ENCODE measurements at places on chromosomes 7 and 10.

DNA sequence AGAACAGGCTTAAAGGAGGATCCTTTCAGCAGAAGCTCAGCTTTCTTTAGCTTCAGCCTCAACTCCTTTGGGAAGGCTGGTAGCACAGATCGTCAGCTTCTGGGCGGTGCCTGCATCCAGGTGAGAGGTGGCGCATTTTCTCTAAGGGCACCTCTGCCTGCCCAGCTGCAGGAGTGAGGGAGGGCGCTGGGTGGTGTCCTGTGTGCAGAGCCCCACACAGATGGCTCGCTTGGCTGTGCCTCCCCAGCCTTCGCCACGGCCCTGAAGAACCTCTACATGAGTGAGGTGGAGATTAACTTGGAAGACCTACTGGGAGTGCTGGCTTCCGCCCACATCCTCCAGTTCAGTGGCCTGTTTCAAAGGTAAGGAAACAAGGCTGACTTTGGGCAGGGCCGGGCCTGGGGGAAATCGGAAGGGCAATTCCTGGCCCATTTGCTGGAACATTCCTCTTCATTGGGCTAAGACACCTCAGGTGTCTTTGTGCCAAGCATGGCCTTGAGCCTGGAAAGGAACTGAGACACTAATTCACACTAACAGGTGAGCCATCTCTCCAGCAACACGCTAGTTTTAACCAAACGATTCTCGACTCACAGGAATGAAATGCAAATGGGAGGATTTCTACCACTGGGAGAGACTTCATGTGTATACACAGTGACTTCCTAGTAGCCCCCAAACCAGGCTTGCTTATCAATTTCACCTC lies 19.9 kb downstream of the BTBD16 start:
- no peak for DNase-seq

- DNase-seq, result no peak
Measured at GRCh38 chr7:50940621-50941020, 157.9 kb upstream of the GRB10 start.

DNA sequence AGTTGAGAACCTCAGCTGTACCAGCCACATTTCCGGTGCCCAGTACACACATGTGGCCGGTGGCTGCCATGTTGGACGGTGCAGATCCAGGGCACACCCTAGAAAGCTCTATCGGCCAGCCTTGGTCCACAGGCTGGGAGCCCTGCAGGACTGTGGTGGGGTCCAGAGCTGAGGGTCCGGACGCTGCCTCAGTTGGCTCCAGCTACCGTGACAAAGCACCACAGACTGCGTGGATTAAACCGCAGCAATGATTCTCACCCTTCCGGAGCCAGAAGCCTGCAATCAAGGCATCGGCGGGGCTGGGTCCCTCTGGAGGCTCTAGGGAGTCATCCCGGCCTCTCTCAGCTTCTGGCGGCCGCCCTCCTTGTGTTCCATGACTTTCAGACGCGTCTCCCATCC lies 50.1 kb downstream of the PDGFA start:
- DNase-seq, result no peak

DNA sequence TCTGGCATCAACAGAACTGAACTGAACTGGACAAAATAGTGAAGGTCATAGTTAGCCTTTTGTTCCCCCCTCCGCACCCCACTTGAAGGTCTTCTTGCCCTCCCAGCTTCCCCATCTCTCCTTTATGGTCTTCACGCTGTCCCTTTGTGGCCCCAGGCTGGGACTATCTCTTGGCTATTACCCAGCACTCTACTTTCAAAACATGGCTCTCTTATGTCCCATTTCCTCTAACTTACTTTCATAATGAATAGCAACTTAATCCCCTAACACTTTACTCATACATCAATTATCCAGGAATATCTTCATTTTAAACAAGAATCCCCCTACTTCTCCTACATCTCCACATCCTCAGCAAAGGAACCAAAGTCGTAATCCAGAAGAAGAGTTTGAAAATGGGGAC lies 135.3 kb upstream of the ITGB1 start:
- DNase-seq, result no peak

GRCh38 chr10:34049887-34050286 lies 715.4 kb upstream of the NRP1 start:
- DNase-seq, result no peak

GRCh38 chr7:2157473-2158279 lies 75.1 kb downstream of the MAD1L1 start:
- no peak for DNase-seq

GRCh38 chr7:41538810-41539724 lies 163.8 kb downstream of the INHBA start:
- no peak for DNase-seq

- DNase-seq, result no peak
Measured at GRCh38 chr10:117363028-117363427, 12.2 kb downstream of the PDZD8 start.

- DNase-seq, result no peak
Measured at GRCh38 chr7:158150234-158150633, 437.4 kb downstream of the PTPRN2 start.

- no peak for DNase-seq
Measured at GRCh38 chr10:34480345-34480744, 334.8 kb downstream of the PARD3 start.

GRCh38 chr7:72403458-72404076 lies 8.6 kb downstream of the CALN1 start:
- DNase-seq, result no peak

DNA sequence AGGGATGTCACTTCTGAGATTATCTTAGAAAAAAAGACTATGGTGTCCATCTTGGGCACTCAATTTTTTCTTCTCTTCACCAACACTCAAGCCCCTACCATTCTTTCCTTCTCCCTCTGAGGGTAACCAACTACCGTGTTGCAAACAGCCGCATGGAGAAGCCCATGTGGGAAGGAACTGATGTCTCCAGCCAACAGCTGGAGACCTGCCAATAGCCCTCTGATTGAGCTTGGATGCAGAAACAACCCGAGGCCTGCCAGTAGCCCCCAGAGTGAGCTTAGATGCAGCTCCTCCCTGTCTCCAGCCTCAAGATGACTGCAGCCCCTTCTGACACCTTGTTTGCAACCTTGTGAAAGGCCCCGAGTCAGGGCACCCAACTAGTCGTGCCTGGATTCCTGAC lies 36.4 kb upstream of the CHCHD3 start:
- DNase-seq, result no peak

- DNase-seq, result no peak
Measured at GRCh38 chr10:21406595-21407193, 118.8 kb downstream of the SKIDA1 start.

GRCh38 chr10:24690961-24691512 lies 32.6 kb downstream of the ARHGAP21 start:
- DNase-seq, result no peak

GRCh38 chr7:94130716-94131115 lies 126.6 kb upstream of the BET1 start:
- no peak for DNase-seq

- no peak for DNase-seq
Measured at GRCh38 chr7:139696552-139696951, 81.2 kb downstream of the HIPK2 start.

DNA sequence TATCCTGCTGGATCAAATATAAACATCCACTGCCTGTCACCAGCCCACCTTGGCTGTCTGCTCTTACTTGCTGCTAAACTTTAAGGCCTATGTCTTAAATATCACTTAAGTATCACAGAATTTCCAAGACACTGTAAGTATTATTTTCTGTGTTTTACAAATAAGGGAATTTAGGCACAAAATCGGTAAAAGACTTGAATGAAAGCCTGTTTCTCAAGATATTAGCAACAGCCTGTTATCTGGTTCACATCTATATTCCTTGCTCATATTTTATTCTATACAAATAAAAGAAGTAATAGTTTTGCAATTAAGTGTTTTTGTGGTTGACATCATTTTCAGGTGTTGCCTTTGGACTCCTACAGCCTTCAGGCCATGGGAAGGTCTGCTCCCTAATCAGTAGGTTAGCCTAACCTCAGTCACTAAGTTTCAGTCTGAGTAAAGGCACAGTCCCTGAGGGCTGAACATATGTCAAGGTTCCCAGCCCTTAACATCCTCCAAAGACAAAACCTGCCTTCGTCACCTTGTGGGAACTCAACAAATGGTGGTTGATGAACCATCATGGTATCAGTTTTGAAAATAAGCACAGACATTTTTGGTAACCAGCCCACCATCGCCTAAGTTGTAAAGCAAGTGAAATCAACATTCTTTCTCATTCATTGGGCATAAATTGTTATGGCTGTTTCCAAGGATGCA lies 127.1 kb downstream of the CREB5 start:
- no peak for DNase-seq

- no peak for DNase-seq
Measured at GRCh38 chr10:69055241-69055640, 32.7 kb upstream of the SRGN start.

DNA sequence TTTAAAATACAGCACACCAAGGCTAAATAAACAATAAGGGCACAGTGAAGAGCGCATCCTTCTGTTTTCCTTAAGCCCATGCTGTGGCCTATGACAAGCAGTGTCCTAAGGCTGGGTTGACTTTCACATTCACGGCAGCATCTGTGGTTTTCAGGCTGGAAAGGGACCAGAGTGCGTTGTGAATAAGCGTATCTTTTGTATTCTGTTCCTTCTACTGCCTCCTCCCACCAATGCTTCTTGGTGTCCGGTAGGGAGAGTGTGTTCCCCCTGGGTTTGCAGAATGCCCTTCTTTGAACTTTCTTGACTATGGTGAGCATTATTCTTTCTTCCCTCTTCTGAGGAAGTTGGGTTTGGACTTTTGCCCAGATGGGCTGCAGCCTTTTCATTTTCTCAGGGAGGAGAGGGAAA lies 73.6 kb downstream of the ABCA13 start:
- DNase-seq, result no peak

DNA sequence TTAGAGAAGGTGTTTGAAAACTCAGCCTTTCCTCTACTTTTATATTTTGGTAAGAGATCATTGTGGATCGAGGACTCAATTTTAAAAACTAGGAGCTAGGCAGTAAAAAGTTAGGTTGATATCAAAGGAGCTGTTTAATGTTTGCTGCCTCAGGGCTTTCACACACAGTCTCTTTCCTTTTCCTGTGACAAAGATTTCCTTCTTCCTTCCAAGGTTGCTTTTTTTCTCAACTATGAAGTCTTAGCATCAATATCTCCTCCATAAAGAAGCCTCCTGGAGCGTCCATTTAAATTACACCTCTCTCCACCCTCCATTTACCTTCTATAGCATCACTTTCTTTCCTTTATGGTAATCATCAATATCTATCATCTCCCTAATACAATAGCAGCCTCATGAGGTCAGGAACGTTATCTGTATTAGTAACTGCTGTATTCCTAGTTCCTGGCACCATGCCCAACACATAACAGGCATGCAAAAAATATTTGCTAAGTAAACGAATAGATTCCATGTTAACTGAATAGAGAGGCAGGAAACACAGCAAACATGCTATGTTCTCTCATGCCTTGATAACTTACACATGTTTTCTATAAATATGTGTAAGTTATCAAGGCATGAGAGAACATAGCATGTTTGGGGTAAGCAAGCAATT lies 48.5 kb downstream of the GNAT3 start:
- DNase-seq, result no peak

DNA sequence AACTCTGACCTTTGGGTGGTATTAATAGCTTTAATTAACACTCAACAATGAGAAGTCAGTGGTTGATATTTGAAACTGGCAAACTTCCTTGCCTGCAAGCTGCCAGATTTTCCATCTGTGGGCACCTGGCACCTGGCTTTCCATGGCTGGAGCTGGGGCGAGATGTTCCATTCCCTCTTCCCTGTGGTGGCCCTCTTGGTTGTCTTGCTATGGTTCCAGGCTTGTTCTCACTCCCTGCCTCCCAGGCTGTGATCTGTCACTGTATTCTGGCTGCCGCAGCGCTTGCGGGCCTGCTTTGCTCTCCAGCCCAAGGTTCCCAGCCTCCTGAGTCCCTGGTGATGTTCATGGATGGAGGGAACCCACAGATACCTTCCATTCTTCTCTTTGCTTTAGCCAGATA lies 201.0 kb downstream of the FRMD4A start:
- no peak for DNase-seq

DNA sequence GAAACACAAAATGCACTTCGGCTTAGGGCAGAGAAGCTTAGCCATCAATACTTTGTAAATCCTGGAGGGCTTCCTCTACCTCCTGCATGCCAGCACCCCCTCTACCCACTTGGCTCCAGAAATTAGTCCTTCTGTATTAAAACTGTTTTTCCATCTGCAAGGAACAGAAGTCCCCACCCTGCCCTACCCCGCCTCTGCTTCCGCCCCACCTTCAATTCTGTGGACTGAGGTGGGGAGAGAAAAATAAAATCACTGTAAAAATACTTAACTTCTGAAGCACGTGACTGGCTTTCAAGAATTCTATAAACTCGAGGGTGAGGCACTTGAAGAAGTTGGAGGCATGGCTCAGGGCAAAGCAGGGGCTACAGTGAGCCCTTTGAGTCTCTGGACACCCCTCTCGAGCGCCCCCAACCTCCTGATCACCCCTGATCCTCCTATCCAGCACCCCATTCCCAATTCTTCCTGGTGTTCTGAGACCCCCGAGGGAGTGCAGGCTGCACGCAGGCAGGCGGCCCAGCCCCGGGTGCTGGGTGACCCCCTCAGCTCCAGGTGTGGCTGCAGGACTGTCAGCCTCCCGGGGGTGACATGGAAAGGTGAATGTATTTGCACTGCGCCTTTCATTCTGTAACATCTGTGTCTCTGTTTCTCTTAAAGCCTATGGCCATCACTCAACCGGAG lies 7.3 kb upstream of the KIAA1217 start:
- no peak for DNase-seq

DNA sequence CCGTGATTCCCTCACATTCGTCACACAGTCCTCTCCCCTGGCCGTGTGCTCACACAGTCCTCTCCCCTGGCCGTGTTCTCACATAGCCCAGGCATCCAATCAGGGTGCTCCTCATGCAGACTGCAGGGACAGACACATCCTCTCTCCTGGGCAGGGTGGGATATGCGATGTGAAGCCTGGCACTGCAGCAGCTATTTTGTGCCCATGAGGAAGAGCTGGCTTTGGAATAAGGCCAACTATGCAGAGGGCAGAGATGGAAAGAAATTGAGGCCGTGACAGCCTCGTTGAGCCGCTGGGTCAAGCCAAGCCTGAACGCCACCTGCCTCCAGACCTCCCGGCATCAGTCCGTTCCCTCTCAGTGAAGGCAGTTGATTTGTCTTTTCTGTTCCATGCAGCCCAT lies 35.8 kb downstream of the FOXL3 start:
- DNase-seq, result no peak

DNA sequence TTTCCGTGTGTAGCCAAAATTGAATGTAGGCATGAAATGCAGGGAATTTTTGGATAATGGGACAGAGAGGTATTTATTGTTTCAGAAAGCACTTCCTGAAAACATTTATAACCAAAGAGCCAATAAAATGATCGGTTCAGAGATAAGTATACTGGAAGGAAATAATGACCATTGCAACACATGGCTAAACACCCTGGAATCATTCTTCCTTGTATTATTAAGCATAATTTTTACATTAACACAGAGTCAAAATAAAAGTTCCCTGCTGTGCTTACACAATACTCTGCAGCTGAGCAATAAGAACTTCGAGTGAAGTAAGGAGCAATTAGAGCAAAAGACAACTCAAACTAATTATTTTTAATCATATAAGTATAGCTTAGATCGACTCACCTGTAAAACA lies 648.3 kb downstream of the TNS3 start:
- no peak for DNase-seq
